ENCODE measurements at places on chromosomes 12 and 14.
A peak's percentile ranks its signal among the peaks of the same experiment; 100 is the strongest.

DNA sequence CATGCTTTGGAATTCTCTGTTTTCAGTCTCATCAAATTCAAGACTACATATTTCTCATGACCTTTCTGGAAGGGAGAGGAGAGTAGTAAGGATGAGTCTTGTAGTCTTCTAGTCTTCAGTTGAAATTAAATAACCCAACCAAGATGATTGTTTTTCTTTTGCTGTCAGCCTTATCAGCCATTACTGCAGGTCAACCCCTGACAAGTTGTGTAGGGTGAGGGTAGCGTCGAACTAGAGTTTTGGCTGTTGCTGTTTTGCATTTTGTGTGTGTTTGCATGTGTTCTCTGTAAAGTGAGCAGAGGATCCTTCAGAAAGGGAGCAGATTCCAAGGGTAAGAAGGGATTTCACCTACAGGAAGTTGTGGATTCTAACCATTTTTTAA, 28.4 kb downstream of the DIP2B start:
- peak; percentile 47 for DNase-seq

DNA sequence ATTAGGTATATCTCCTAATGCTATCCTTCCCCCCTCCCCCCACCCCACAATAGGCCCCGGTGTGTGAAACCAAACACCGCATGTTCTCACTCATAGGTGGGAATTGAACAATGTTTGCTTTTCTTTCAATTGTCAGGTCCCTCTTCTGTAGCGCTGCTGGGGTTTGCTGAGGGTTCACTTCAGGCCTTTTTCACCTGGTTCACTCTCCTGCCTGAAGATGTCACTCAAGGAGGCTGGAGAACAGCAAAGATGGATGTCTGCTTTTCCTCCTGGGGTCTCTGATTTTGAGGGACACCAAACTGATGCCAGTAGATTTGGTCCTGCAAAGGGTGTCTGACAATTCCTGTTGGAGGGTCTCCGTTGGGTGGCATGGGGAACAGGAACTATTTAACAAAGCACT, 35.8 kb downstream of the KLRK1 start:
- no peak for DNase-seq

DNA sequence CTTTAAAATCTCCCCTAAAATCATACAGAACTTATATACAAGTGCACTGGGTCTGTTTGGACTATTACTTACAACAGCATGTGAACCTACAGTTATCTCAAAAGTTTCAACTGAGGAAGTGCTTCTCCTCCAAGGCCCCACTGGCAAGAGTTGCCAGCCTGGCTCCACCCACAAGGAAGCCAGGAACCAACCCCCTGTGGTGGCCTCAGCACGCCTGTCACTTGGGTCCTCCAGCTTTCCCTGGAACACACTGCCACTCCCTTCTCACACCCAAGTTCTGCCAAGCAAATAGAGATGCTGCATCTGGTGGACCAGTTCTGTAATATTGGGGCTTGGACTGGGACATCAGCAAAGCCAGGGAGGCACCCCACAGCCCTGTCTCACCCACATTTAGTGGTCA, 115.4 kb downstream of the GCH1 start:
- no peak for DNase-seq

- DNase-seq, result peak; percentile 93
These were observed 218.3 kb upstream of the DAAM1 start for GRCh38 chr14:58969951-58970751.

Measured in Daoy (cell line).